Activated naive CD4-positive, alpha-beta T cell treated with anti-CD3 and anti-CD28 coated beads, Interleukin-2, amount 10 ng/mL, durations not matched to agents 7 days and 5 days (primary cell): ENCODE measurements at places on chromosomes 12 and 14.

DNA sequence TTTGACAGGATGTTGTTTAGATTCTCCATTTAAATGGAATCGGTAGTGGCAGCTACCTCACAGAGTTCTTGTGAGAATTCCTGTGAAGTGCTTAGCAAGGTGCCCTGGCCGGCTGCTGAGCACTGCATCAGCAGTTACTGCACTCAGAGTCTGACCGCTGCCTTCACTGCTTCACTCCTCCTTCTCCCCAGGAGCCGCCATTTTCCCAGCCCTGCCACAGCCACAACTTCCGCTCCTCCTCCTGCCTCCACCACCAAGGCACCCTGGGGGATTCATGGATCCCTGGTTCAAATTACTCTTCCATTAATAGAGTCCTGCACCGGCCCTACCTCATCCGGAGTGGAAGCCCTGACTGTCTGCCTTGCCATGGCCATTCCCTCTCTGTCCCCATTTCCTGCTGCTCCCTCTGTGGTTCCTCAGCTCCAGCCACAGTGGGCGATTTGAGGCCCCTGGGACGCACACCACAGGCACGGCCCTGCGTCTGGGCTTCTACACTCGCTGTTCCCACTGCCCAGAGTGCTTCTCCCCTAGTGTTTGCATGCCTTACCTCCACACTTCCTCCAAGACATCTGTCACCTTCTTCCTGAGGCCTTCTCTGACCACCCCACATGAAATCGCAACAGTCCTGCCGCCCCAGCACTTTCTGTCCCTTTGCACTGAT, 210.3 kb downstream of the IPO8 start:
- no peak for DNase-seq
- H3K27ac ChIP-seq: no peak overlapping the region
- no peaks in the 10 kb centered on the region for H3K27me3 ChIP-seq
- no peaks in the 10 kb centered on the region for H3K36me3 ChIP-seq

DNA sequence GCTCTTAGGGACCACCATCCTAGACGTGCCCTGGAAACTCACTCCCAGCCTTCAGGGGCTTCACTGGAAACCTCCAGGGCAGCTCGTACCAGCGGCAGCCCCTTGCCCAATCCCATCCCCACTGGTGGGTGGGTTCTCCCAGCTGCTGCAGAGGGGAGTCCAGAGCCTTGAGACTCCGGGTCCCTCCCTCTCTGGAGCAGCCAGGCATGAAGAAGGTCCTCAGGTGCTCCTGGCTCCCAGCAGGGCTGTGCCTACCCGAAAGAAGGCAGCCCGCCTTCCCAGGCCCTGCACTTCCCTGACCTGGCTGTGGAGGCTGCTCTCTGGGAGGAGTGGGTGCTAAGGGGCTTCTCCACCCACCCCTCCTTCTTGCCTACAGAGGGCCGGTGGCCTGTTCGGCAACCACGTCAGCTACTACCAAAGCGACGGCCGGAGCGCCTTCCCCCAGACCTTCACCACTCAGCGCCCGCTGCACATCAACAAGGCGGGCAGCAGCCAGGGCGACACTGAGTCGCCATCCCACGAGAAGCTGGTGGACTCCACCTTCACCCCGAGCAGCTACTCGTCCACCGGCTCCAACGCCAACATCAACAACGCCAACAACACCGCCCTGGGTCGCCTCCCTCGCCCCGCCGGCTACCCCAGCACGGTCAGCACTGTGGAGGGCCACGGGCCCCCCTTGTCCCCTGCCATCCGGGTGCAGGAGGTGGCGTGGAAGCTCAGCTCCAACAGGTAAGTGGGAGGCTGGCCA, 115.5 kb upstream of the FKBP4 start:
- DNase-seq: no peak
- peaks cover 2% of the 10 kb centered on the region for H3K36me3 ChIP-seq
- no peak overlapping the region for H3K27ac ChIP-seq
- H3K27me3 ChIP-seq: peaks cover 6% of the 10 kb centered on the region
- H3K4me1 ChIP-seq: peaks cover 14% of the 10 kb centered on the region
- no peak overlapping the region for H3K4me3 ChIP-seq

DNA sequence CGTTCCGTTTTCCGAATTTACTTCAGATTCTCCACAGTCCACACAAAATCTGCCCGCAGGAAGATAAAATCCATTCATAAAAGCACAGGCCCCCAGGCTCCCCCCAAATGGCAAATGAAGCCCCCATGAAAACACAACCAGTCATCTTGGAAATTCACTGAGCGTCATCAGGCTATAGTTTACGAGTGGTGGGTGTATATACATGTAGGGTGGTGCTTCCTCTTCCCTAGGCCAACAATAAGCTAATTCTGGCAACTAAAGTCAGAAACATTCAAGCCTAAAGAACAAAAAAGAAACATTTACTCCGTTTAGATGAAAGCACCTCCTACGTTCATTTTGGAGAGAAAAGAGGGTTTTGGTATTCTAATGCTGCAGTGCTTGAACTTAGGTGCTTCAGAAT, 5.8 kb downstream of the GPR68 start:
- no peak overlapping the region for H3K27ac ChIP-seq
- no peaks in the 10 kb centered on the region for H3K27me3 ChIP-seq
- peaks cover 75% of the 10 kb centered on the region for H3K4me1 ChIP-seq
- peaks cover 82% of the 10 kb centered on the region for H3K36me3 ChIP-seq
- no peak overlapping the region for H3K4me3 ChIP-seq

DNA sequence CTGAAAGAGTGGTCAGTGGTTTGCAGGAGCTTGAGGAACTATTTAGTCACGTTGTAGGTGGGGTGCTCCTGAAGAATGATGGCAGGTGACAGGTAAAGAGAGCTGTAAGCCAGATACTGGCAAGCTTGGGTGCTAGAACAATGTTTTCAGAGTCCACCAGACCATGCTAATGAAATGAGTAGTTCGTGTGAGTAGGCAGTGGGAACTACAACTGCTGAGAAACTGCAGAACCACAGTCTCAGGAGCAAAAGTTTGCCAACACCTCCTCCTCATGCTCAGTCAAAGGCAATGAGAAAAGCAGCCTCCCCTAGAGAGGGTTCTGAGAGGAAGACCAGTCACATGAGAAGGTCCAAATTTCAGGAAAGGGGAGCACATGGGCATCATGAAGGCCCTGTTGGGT, 91.3 kb downstream of the PRKD1 start:
- H3K27ac ChIP-seq: no peak overlapping the region
- no peak for DNase-seq
- no peak overlapping the region for H3K4me3 ChIP-seq
- H3K27me3 ChIP-seq: no peaks in the 10 kb centered on the region
- H3K36me3 ChIP-seq: no peaks in the 10 kb centered on the region

- no peak for DNase-seq
- peaks cover 29% of the 10 kb centered on the region for H3K4me1 ChIP-seq
- H3K27ac ChIP-seq: no peak overlapping the region
- H3K4me3 ChIP-seq: no peak overlapping the region
These were observed 71.2 kb downstream of the GALNT4 start for GRCh38 chr12:89453121-89453978.

- H3K4me1 ChIP-seq: peaks cover 8% of the 10 kb centered on the region
- no peaks in the 10 kb centered on the region for H3K27me3 ChIP-seq
- H3K36me3 ChIP-seq: no peaks in the 10 kb centered on the region
- H3K27ac ChIP-seq: no peak overlapping the region
- no peak for DNase-seq
These were observed 67.0 kb downstream of the PITPNM2 start for GRCh38 chr12:123083661-123084571.

- peak overlapping the region; percentile 74 for H3K4me3 ChIP-seq
- DNase-seq: peak; percentile 76
- H3K27me3 ChIP-seq: no peaks in the 10 kb centered on the region
- H3K36me3 ChIP-seq: peaks cover 30% of the 10 kb centered on the region
These were observed 29.3 kb upstream of the PNMA1 start for GRCh38 chr14:73743431-73743931.

- no peak overlapping the region for H3K27ac ChIP-seq
- DNase-seq: no peak
- H3K4me3 ChIP-seq: no peak overlapping the region
- peaks cover 4% of the 10 kb centered on the region for H3K36me3 ChIP-seq
These were observed 13.5 kb downstream of the PDE1B start for GRCh38 chr12:54562750-54563356.

DNA sequence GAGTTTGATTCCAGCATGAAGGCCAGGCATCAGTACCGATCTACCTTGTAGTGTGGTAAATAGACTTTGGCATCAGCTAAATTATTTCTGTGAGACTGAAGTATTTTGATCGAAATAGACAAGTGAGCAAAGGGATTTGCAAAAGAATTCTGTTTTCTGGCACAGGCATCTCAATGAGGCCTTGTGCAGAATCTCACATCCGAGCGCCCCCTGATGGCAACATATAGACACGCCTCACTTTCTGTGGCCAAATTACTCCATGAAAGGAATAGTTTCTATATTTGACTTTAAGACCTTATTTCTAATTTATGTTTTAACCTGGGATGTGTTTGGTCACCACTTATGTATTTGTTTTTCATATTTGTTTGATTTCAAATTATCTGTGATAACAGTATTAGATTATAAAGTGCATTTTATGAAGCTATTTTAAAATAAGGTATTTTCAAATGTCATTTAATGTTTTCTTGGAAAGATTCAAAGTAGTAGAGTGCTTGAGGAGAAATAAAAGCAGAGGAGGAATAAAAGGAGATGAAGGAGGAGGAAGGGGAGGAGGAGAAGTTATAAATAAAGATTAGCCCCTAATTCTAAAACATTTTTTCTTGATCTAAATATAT, 731.9 kb downstream of the NRXN3 start:
- no peaks in the 10 kb centered on the region for H3K4me1 ChIP-seq
- peak; percentile 20 for DNase-seq
- no peaks in the 10 kb centered on the region for H3K36me3 ChIP-seq

DNA sequence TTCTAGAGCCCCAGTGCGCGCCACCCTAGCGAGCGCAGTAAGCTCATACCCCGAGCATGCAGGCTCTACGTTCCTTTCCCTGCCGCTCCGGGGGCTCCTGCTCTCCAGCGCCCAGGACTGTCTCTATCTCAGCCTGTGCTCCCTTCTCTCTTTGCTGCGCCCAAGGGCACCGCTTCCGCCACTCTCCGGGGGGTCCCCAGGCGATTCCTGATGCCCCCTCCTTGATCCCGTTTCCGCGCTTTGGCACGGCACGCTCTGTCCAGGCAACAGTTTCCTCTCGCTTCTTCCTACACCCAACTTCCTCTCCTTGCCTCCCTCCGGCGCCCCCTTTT, 791 bp downstream of the TMEM233 start:
- peaks cover 61% of the 10 kb centered on the region for H3K27me3 ChIP-seq
- no peaks in the 10 kb centered on the region for H3K36me3 ChIP-seq
- no peak overlapping the region for H3K4me3 ChIP-seq

GRCh38 chr12:28057856-28058615, 85.5 kb upstream of the PTHLH start:
- peaks cover 3% of the 10 kb centered on the region for H3K27me3 ChIP-seq
- H3K4me1 ChIP-seq: no peaks in the 10 kb centered on the region
- H3K4me3 ChIP-seq: no peak overlapping the region
- no peak for DNase-seq
- no peaks in the 10 kb centered on the region for H3K36me3 ChIP-seq
- H3K27ac ChIP-seq: no peak overlapping the region

DNA sequence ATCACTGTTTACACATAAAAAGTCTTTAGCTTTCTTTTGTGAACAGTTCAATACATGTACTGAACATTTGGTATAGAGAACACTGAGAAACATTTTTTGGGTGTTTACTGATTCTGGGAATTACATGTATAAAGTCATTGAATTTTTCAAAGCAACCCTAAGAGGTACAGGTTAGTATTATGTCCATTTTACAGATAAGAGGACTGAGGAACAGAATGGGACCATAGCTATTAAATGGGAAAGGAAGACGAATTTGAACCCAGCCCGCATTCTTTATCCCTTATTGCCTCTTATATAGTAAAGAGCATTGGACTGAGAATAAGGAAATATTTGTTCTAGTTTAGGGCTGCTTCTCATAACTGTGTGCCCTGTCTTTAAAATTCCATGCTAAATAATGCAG, 889 bp upstream of the KANSL2 start:
- peaks cover 35% of the 10 kb centered on the region for H3K36me3 ChIP-seq
- peak overlapping the region; percentile 67 for H3K27ac ChIP-seq
- H3K4me3 ChIP-seq: peak overlapping the region; percentile 95
- H3K27me3 ChIP-seq: peaks cover 3% of the 10 kb centered on the region
- H3K4me1 ChIP-seq: peaks cover 37% of the 10 kb centered on the region

GRCh38 chr12:130835436-130835835, 3.6 kb downstream of the STX2 start:
- H3K4me3 ChIP-seq: no peak overlapping the region
- no peaks in the 10 kb centered on the region for H3K27me3 ChIP-seq
- peaks cover 18% of the 10 kb centered on the region for H3K36me3 ChIP-seq
- H3K27ac ChIP-seq: no peak overlapping the region
- DNase-seq: no peak

DNA sequence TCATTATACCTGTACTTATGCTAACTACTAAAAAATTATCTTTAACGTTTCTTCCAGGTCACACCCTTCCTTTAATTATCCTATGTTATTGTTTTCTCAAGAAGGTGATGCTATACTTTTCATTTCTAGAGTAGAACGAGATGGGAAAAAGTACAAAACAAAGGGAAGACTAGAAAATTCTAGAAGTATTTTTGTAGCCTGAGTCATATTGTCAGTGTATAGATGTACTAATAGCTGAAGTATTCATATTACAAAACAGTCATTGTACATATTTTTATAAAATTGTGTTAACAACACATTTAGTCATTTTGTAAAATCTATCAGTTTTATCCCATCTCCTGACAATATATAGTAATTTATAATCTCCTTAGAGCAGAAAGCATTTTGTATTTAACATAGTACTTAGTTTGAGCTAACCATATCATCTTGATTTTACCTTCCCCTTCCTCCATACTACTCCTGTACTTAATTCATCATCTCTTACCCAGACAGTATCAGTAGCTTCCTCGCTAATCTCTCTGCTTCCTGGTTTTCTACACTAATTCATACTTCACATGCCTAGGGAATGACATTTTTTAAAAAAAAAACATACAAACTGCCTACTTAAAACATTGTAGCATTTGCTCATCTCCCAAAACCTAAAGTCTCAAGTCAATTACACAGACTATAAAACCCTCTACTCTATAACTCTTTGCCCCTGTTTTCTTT, 920.9 kb downstream of the RPS29 start:
- no peak for DNase-seq
- no peak overlapping the region for H3K4me3 ChIP-seq
- no peaks in the 10 kb centered on the region for H3K4me1 ChIP-seq
- H3K36me3 ChIP-seq: no peaks in the 10 kb centered on the region
- H3K27ac ChIP-seq: no peak overlapping the region

GRCh38 chr14:98685725-98686124, 586.3 kb downstream of the BCL11B start:
- no peaks in the 10 kb centered on the region for H3K4me1 ChIP-seq
- H3K27me3 ChIP-seq: no peaks in the 10 kb centered on the region
- H3K36me3 ChIP-seq: no peaks in the 10 kb centered on the region
- DNase-seq: no peak
- H3K27ac ChIP-seq: no peak overlapping the region
- no peak overlapping the region for H3K4me3 ChIP-seq
